ENCODE measurements at places on chromosomes 13 and 19.

DNA sequence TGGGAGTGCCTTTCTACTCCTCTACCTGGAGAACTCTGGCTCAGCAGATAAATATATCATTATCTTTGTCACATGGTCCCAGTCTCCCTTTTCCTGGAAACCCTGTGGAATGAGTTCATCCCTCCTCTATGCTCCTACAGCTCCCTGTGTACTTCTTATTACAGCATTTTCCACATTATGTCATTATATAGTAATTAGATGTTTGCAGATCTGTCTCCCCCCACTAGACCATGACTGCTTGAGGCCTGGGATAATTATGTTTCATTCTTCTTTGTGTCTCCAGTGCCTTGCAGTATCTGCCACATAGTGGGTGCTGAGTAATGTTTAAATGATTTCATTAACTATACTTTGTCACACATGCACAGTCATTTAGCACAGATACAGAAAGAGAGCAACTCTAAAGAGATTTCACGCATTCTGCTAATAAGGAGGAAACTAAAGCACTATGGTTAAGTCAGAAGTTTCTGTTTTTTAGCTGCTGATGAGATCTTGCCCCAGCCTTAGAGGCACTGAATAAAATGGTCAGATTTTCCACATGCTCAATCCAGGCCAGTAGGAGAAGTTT lies 66.1 kb upstream of the DIAPH3 start:
- DNase-seq: no peak

GRCh38 chr13:99367106-99367616 lies 60.0 kb upstream of the GPR183 start:
- DNase-seq: no peak

DNA sequence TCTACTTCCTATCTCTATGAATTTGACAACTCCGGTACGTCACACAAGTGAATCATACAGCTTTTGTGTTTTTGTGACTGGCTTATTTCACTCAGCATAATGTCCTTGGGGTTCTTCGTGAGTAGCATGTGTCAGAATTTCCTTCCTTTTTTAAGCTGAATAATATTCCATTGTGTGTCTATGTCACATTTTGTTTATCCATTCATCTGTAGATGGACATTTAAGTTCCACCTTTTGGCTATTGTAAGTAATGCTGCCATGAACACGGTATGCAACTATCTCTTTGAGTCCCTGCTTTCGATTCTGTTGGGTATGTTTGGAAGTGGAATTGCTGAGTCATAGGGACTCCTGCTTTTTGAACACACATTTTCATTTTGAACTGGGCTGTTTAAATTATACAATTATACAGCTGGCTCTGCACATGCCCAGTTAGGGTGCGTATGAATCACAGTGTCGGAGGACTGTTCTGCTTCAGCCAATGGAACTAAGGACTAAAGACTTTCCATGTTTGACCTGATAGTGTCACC lies 43.0 kb upstream of the C13orf42 start:
- no peak for DNase-seq

DNA sequence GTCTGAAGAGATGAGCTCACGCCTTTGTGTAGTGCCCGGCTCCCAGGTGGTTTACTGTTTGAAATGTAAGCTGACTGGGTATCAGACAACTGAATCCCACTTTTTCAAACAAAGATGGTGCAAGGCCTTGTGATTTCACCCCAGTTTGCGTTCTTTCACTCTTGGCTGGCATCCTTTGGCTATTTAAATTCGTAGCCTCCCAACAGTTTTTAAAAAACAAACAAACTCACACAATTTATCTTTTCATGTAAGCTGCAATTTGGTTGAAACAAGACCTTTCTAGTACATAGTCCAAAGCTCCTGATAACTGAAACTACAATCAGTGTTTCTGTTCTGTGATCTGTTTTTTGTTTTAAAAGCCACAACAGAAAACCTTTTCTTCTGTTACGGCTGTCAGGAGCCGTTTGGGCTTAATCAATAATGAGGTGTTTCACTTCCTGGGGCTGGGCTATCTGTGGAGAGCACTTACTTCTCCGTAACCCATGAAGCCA lies 65.1 kb upstream of the NPAS1 start:
- no peak for DNase-seq

GRCh38 chr19:55258476-55258827 lies 365 bp downstream of the PPP6R1 start:
- DNase-seq: no peak

- no peak for DNase-seq
Observed at GRCh38 chr19:39128516-39129079, 3.0 kb downstream of the PAK4 start.

- DNase-seq: no peak
Observed at GRCh38 chr13:37417060-37417441, 181.5 kb downstream of the POSTN start.

DNA sequence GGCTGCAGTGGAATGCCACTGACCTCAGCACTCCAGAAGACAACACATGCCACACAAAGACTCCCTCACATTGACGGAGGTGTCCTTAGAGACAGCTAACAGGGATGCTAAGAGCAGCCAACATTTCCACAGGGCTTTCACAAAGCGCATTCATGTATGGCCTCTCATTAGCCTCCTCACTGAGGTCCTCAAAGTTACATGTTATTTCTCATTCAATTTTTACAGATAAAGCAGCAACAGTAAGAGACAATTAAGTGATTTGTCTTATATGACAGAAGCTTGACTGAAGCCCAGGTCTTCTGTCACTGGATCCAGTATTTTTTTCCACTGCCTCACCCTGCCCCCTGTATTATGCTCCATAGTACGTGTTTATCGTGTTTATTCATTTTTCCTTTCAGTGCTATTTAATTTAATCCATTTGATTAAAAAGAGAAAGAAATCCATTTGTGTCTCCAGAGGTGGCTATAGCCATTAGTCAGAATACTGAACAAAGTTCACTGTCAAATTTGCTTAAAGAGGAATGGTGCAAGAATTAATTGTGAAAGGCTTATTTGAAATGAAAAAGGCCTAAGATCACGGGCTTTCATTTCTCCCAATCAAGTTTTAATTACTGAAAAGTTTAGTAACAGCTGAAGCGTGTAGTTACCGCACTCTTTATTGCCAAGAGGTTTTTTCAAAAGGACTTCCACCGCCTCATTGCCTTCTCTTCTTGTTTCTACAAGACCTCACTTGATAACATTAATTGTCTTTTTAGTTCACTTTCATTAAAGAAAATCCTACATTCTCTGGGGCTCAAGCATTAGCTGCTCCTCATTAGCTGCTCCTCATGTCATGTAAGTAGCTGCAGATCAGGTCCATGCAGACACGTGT lies 115.0 kb downstream of the COG6 start:
- DNase-seq: no peak

DNA sequence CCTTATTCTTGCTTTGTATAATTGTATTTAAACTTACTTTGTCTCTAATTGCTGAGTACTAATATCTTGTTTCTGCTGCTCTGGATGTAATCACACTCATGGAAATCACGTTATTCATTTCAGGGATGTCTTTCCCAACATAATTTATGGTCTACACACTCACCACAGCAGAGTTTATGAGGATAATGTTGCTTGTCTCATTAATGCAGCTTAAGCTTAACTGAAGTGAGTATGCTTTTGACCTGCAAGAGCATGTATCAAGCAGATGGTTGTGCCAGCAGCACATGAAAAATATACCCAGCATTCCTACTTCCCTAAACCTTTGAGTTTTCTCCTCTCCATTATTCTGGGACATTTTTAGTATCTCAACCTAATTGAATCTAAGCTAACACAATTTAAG lies 1080.9 kb downstream of the SLITRK5 start:
- no peak for DNase-seq

DNA sequence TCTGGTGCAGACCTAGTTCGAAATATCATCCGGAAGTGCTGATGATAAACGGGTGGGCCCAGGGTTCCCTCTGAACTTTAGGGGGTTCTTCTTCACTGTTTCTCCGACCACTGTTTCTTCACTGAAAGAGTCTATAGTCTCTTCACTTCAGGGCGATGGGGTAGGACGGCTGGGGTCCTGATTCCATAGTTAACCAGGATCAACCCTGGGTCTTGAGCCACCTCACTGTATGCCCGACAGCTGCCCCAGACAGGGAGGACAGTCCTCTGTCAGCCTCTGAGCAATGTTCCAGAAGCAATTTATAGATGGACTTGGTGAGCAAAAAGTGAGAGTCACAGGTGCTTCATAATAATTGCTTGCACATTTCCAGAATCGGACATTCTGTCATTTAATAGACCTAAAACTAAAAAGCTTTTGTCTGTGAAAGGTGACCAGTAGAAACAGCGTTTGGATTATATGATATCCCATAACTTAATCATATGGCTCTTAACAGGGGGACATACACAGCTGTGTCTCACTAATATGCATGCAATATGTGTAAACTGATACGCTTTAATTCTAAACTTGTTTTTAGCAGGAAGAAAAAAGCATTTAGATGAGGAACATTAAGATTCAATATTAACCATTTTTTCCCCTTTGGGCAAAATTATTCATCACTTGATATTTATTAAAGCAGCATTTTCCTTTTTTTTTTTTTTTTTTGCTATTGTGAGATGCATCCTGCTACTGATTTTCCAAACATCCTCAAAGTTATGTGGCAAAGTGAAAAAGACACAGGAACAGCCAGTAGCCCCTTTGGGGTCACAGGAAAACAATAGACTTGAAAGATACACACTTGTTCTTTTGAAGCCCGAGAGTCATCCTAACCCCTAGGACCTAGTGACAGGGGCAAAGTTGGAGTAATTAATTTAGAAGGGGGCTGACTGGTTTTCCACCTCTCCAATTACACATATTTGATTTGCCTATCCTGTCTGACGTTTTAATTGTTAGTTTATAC lies 277.0 kb downstream of the ZNF536 start:
- no peak for DNase-seq

DNA sequence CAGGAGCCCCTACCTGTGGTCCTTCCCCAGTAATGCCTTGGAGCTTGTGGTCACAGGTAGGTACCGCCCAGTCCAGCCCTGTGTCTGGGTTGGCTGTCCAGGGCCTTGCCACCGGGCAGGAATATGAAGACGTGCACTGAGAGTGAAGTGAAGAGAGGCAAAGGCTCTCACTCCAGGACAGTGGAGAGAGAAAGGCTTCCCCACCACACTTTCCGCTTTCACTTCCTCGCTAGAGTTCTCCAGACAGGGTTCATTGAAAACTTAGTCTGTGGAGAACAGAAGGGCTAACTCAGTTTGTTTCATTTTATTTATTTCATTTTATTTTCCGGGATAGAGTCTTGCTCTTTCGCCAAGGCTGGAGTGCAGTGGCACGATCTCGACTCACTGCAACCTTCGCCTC lies 14.2 kb downstream of the FCAR start:
- DNase-seq: peak; percentile 71

DNA sequence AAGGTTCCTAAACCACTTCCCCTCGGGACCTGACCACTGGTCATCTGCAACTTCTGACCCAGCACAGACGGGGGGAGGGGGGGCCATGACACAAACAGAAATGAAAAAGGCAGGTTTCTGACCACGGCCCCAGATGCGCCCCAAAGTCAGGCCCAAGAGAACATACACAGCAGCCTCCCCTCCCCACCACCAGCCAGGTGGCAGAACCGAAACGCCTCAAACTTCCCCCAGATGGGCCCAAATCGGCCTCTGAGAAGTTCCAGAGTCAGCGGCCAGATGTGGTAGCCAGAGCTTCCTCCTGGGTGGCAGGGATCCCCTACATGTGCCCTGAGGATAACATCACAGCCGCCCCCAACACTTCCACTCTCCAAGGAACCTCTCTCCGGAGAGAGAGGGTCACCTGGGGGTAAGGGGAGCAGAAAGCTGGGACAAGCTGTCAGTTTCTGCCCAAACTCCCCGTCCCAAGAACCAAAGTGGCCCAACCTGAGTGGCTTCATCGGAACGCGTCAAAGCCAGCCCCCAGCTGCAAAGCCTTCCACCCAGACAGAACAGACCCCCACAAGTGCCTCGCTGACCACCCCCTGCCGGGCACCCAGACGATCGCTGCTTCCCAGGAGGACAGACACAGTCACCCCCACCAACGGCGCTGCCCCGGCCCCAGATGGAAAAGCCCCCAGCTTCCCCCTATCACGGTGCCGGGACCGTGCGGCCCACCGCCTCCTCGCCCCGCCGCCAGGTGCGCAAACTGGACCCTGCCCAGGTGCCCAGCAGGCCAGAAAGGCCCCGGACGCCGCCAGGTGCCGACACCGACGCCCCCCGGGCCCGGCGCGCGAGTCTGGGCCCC lies 800 bp downstream of the ELL start:
- peak; percentile 50 for DNase-seq

Measured in MV-4-11 (cell line).